ENCODE measurements at places on chromosomes 2 and 18.

- no peak for DNase-seq
Measured at GRCh38 chr2:205352593-205352992, 329.7 kb upstream of the NRP2 start.

DNA sequence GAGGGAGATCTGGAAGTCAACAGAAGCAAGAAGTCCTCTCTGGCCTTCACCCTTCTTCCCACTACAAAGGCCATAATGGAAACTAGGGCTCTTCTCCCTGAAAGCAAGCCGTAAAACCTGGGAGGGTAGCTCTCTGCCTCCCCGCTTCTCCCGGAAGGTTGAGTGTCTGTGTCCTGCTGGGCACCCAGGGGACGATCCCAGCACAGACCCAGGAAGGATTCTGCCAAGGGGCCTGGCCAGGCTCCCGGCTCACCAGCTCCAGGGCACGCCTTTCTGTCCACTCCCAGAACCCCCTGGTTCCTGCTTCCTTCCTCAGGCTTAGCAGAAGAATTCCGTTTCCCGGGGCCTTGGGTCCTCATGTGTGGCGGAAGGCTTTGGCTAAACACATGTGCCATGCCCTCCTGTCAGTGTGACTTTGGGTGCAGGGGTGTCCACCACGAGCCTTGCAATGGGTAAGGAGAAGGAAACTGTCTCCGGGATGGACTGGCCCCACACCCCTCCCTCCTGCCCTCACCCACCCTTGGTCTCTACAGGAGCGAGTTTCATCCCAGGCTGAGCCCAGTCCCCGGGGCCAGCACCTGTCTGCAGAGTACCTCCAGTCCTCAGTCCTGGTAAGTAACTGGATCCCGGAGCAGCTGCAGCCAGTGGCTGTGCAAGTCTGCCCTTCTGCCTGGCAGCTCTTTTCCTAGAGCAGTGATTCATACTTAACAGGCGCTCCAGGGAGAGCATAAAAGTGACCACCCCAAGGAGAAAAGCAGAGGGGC, 135.8 kb downstream of the TPO start:
- DNase-seq, result no peak

DNA sequence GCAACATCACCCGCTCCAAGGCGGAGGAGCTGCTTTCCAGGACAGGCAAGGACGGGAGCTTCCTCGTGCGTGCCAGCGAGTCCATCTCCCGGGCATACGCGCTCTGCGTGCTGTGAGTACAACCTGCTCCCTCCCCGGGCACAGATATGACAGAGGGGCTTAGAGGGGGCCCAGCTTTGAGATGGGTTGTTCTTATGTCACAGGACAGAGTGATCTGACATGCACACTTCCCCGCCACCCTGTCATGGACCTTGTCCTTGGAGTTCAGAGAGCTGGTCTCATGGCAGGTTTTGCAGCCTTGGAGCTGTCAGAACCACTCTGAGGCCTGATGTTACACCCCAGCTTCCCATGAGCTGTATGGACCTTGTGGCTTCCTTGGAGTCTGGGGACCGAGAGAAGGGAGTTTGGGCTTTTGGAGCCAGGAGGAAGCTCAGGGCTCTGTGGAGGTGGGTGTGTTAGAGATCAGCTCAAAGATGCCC, 398 bp downstream of the INPP5D start:
- DNase-seq, result no peak

DNA sequence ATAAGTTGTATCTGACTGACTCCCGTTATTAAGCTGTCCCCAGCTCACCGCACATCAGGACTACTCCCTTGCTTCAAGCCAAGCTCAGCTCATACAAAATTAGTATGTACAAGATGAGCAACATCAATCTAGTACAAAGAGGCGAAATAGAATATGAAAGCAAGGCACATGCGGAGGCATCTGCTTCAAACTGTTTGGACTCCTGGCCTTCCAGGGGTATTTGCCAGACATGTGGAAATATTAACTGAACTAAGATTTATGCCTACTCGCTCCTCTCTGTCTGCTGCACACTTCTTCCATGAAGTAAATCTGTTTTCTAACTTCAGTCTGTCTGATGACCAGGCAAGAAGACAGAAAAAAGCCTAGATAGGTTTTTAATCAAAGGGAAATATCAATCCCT, 499.8 kb downstream of the PID1 start:
- no peak for DNase-seq

DNA sequence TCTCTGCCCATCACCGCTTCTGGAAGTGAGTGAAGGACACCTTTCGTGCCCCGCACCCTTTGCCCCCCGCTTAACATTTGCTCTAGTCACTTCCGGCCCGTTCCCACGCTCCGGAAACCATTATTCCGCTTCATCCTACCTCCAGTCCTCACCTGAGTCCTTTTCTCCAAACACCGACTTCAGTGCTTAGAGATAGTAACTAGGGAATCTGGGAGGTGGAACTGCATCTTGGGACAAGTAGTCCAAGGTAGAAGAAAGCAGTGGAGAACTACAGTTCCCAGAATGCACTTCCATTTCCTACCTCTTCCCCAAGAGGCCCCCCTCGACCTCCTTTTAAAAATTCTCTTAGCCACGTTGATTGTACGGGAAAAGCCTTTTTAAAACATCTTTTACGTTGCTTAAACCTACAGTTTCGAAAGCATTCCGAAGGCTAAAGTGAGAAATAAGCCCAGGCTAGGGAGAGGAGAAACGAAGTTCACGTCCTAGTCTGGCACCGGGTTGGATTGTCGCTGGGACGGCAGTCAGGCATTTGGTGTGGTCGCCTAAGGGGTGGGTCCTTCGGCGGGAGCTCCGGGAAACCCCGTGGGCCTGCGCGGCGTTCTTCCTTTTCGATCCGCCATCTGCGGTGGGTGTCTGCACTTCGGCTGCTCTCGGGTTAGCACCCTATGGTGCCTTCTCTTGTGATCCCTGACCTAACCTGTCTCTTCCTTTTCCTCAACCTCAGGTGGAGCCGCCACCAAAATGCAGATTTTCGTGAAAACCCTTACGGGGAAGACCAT, at the start of the genes CLHC1 and RPS27A:
Gene CLHC1 (minus strand): TSS at position 210 of the 779 bp plus-strand sequence. CDS start 9,882 bp downstream, outside the sequence.
Gene RPS27A (plus strand): TSS at position 605 of the 779 bp plus-strand sequence. CDS start 137 bp downstream, at position 742.
- DNase-seq, result peak; percentile 91

- no peak for DNase-seq
Measured at GRCh38 chr2:163652751-163653150, 83.1 kb downstream of the FIGN start.

DNA sequence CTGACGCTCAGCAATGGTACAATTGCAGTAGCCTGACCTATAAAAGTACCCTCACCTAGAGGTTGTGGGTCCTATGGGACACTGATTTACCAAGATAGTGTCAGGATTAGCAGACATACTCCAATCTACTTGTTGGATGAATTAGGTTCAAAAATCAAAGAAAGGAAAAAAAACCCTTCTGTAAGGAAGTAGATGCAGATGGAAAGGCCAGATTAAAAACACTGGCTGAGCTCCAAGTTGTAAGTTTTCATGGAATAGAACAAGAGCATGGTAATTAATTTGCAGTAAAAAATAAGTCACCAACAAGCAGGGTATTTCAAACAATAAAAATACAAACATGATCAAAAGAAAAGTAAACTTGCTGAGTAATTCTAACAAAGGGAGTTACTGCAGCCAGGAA, 26.4 kb downstream of the IDH1 start:
- DNase-seq, result no peak

GRCh38 chr18:407191-407590, 93.3 kb downstream of the COLEC12 start:
- no peak for DNase-seq

- DNase-seq, result no peak
Measured at GRCh38 chr18:58158008-58158407, 114.0 kb downstream of the NEDD4L start.
